ENCODE measurements at places on chromosomes 6 and 20. TPM values are rescaled to one million over a fixed set of nuclear protein-coding genes. Genes with fewer than 3 reads are reported as not detected.

GRCh38 chr20:56005389-56005715 lies at the start of gene CBLN4:
CBLN4 (minus strand) TSS chr20:56005519; CDS start chr20:56004171, 1,348 bp downstream.
- H3K27me3 ChIP-seq, result no peaks in the 10 kb centered on the region
- H3K36me3 ChIP-seq, result no peaks in the 10 kb centered on the region
- no peak within 1 kb of the TSS for H3K27ac ChIP-seq
- no peak for DNase-seq
- no peaks in the 10 kb centered on the region for H3K4me1 ChIP-seq

DNA sequence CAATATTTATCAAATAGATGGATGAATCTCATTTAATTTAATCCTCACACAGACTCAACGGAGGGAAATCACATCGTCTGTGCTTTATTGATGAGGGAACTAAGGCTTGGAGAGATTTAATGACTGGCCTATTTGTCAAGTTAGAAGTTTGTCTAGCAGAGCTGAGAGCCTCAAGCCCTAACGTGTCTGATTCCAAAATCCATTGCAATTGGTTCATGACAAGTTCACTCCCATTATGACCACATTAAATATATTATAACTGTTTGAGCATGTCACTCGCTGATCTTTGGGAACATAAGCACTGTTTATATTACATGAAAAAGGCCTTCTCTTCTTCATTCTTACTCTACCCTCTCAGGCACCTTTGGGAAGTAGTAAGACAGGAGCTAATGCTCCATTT lies 89.4 kb upstream of the SIRPA start:
- no peaks in the 10 kb centered on the region for H3K36me3 ChIP-seq
- no peaks in the 10 kb centered on the region for H3K27me3 ChIP-seq
- peaks cover 60% of the 10 kb centered on the region for H3K4me1 ChIP-seq
- no peak overlapping the region for H3K4me3 ChIP-seq

DNA sequence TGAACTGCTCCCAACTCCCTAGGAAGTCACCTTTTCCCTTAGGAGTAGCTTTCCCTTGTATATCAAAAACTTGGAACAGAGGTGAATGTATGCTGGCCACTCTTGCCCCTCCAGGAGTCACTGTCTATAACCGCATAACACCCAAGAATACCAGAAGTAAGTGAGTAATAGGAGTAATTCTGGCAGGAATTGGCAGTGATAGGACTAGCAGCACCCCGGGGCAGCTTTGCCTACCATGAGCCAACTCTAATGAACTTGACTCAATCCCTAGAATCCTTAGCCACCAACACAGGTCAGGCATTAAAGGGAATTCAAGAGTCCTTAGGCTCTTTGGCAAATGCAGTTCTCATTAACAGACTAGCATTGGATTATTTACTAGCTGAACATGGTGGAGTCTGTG lies 28.8 kb upstream of the CD164 start:
- no peaks in the 10 kb centered on the region for H3K27me3 ChIP-seq
- H3K36me3 ChIP-seq, result peaks cover 2% of the 10 kb centered on the region
- no peak overlapping the region for H3K27ac ChIP-seq

DNA sequence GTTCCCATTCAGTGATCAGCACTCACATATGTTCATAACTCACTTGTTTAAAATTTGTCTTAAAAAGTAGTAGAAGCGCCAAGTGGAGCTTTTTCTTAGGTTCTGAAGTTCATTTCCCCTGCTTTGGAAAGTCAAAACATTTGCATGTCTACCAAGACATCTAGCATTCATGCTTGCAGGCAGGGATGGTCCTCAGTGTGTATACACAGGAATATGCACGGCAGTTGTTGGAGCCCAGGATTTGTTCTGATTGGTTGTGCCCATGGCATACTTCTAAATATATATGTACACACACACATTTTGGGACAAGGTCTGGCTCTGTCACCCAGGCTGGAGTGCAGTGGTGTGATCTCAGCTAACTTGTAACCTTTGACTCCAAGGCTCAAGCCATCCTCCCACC lies 2.4 kb upstream of the GPX6 start:
- DNase-seq, result no peak
- H3K27me3 ChIP-seq, result peaks cover 38% of the 10 kb centered on the region
- H3K4me3 ChIP-seq, result no peak overlapping the region
- H3K27ac ChIP-seq, result no peak overlapping the region
- H3K4me1 ChIP-seq, result no peaks in the 10 kb centered on the region

DNA sequence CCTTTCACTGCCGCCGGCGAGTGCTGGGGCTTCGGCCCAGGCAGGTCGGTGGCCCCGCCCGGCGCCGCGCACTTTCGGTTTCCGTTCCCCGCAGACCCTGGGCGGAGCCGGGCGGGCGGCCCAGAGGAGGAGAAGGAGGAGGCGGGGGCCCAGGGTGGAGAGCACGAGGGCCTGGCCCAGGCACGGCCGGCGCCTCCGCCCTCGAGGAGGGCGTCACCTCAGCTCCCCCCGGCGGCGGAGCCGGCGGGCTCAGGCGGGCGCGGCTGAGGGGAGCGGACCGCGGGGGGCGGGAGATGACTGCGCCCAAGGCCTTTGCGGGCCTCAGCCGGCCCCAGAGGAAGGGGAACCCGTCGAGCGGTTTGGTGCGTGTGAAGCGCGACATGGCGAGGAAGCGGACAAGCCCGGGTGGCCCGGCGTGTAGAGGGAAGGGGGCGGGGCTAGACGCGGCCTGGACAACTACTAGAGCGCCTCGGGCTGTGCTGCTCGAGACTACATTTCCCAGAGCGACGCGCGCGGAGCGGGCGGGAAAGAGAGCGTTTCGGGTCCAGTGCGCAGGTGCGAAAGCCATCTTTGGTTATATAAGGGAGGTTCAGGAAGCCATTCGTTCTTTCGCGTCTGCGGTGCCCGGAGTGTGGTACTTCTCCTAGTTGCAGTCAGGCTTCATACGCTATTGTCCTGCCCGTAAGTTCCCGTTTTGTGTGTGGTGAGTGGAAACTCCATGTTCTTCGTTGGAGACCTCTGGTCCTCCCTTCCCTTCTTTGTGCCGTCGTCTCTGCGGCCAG lies at the start of gene ZNFX1:
TSS of gene ZNFX1 (minus strand) at position 22 of the 782 bp plus-strand sequence. CDS start 2,218 bp downstream, outside the sequence.
- no peaks in the 10 kb centered on the region for H3K27me3 ChIP-seq
- peaks cover 54% of the 10 kb centered on the region for H3K36me3 ChIP-seq
- peak within 1 kb of the TSS; percentile 99 for H3K4me3 ChIP-seq

- no peak overlapping the region for H3K27ac ChIP-seq
- DNase-seq, result no peak
- H3K4me1 ChIP-seq, result peaks cover 40% of the 10 kb centered on the region
- no peaks in the 10 kb centered on the region for H3K36me3 ChIP-seq
- no peaks in the 10 kb centered on the region for H3K27me3 ChIP-seq
Observed at GRCh38 chr6:81771097-81771496, 18.6 kb upstream of the TENT5A start.

- H3K4me1 ChIP-seq, result peaks cover under 1% of the 10 kb centered on the region
- no peaks in the 10 kb centered on the region for H3K27me3 ChIP-seq
- H3K4me3 ChIP-seq, result no peak overlapping the region
- H3K27ac ChIP-seq, result no peak overlapping the region
- no peak for DNase-seq
- H3K36me3 ChIP-seq, result no peaks in the 10 kb centered on the region
Observed at GRCh38 chr6:22590423-22590822, 21.1 kb downstream of the HDGFL1 start.

GRCh38 chr6:169862043-169862891 lies 110.8 kb downstream of the ERMARD start:
- no peak overlapping the region for H3K4me3 ChIP-seq
- no peak overlapping the region for H3K27ac ChIP-seq
- no peak for DNase-seq
- H3K36me3 ChIP-seq, result peaks cover 4% of the 10 kb centered on the region
- H3K4me1 ChIP-seq, result peaks cover 6% of the 10 kb centered on the region

DNA sequence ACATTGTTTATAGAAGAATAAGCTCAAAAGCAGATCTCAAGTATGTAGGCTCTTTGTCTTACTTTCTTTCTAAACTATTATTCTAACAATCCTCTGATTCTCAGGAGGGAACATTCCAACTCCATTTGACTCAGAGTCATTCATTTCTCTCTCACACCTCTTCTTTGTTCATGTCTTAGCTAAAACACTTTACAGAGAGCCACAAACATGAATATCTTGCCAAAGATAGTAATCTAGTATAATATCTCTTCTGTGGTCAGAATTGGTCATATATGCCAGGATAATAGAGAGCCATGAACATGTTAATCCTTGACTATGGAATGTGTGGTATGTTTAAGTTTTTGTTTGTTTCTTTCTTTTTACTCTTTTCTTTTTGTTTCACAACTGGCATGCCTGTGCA lies 456.0 kb upstream of the PTCHD4 start:
- DNase-seq, result no peak
- no peak overlapping the region for H3K27ac ChIP-seq
- no peaks in the 10 kb centered on the region for H3K27me3 ChIP-seq
- peaks cover 2% of the 10 kb centered on the region for H3K36me3 ChIP-seq
- H3K4me1 ChIP-seq, result peaks cover 8% of the 10 kb centered on the region
- no peak overlapping the region for H3K4me3 ChIP-seq

DNA sequence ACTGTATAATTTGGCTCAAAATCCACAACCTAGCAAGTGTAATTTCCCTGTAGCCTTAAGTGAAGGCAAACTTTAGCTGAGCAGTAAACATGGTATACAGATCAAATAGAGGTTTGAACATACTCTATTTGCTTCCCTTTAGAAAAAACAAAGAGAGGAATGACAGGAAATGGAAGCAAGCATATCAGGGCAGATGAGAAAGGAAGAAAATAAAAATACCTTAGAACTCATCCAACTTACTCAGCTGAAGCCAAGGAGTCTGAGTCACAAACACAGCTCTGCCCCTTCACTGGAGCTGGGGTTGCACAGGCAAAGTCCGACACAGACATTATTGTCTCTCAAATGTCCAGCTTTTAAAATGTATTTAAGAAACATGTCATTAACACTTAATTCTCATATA lies 379.9 kb upstream of the IRAK1BP1 start:
- no peak for DNase-seq
- no peaks in the 10 kb centered on the region for H3K36me3 ChIP-seq
- H3K27ac ChIP-seq, result no peak overlapping the region
- H3K4me1 ChIP-seq, result peaks cover 24% of the 10 kb centered on the region
- no peak overlapping the region for H3K4me3 ChIP-seq

DNA sequence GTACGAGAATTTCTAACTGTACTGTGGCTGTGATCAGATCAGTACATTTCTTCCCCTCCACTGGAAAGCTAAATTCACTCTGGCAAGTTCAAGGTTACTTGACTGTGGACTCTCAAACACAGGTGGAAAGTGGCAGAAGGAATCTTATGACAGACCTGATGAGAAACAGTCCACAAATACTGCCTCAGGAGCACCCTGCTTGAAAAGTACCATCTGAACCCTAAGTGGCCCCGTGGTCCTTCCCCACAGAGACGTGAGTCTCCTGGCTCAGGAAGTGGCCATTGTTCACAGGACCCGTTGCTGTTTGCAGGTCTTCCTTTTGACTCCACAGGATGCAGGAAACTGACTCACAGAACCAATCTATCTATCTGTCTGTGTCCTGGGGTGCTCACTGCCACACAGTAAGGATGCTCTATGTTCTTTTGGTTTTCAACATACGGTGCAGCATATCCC lies 47.5 kb upstream of the NHSL1 start:
- H3K27ac ChIP-seq, result peak overlapping the region; percentile 93
- no peak for DNase-seq
- no peak overlapping the region for H3K4me3 ChIP-seq
- no peaks in the 10 kb centered on the region for H3K27me3 ChIP-seq
- no peaks in the 10 kb centered on the region for H3K36me3 ChIP-seq
- peaks cover 45% of the 10 kb centered on the region for H3K4me1 ChIP-seq

DNA sequence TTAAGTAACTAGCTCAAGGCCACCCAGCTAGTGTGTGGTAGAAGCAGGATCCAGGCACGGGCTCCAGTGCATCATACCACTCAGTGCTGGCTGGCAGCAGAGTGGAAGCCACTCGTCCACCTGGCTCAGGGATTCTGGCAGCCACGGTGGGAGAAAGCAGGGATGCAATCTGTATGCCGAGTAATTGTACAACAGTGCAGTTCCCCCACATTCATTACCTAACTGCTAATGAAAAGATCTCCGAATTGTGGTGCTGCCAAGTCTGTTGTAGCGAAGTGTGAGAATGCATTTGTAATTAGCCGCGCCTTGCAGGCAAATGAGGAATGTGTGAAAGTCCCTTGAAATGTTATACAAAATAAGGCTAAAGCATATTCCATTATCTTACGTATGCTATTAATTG lies 29.0 kb downstream of the KCNG1 start:
- peaks cover 12% of the 10 kb centered on the region for H3K4me1 ChIP-seq
- H3K36me3 ChIP-seq, result no peaks in the 10 kb centered on the region
- H3K4me3 ChIP-seq, result no peak overlapping the region
- H3K27ac ChIP-seq, result no peak overlapping the region
- H3K27me3 ChIP-seq, result peaks cover 3% of the 10 kb centered on the region

DNA sequence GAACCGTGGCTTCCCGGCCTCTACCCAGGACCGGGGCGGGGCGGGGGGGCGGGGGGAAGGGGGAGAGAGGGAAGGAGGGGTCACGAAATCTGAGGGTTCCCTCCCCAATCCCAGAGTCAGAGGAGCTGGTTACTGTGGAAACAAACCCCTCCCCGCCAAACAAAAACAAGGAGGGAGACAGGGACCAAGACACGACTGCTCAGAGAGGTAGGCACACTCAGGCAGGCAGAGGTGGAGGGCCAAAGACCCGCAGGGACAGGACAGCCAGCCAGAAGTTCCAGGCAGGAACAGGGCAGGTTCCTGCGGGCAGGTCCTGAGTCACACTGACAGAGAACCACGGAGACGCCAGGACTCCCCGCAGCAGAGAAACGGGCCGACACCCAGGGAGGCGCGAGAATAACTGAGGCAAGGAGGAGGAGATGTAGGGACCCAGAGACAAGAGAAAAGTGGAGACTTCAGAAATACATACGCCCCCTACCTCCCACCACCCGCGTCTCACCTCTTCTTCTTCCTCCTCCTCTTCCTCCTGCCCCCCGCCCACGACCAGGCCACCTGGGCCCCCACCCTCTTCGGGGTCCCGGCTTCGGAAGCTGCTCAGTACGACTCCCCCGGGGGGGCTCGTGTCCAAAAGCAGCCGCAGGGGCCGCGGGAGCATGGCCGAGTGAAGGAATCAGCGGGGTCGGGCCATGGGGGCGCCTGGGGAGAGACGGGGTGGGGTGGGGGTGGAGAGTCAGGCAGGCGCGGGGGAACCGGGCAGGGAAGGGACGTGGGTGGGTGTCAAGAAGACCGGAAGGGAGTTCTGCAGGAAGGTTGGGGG lies 578 bp downstream of the RGL2 start:
- no peaks in the 10 kb centered on the region for H3K27me3 ChIP-seq
- peaks cover 7% of the 10 kb centered on the region for H3K36me3 ChIP-seq
- peaks cover 36% of the 10 kb centered on the region for H3K4me1 ChIP-seq
- H3K4me3 ChIP-seq, result peak overlapping the region; percentile 98

DNA sequence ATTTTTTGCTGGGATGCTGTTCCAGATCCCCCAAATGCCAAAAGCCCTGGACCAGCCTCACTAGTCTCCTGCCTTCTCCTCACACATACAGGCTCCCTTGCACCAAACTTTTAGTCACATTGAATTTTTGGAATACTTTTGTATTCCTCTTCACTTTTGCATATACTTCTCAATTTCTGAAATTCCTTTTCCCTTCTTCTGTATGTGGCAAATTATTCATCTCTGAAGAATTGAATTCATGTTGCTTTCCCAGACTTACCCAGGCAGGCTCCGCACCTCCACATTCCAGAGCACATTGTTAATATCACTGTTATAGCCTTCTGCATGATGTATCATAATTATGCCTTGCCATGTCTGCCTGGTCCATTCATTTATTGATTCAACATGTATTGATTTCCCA lies 255.3 kb upstream of the POU3F2 start:
- H3K27ac ChIP-seq, result peak overlapping the region; percentile 66
- no peaks in the 10 kb centered on the region for H3K36me3 ChIP-seq
- no peak for DNase-seq
- no peaks in the 10 kb centered on the region for H3K27me3 ChIP-seq
- peaks cover 51% of the 10 kb centered on the region for H3K4me1 ChIP-seq
- H3K4me3 ChIP-seq, result no peak overlapping the region

SPATA25 gene
- total RNA-seq, result 1.2 TPM

PRL gene
- total RNA-seq, result not detected

SIRPG gene
- total RNA-seq, result not detected

CPNE5 gene
- total RNA-seq, result not detected

RAB23 gene
- 69.7 TPM for total RNA-seq

PNPLA1 gene
- not detected for total RNA-seq

CLPSL1 gene
- not detected for total RNA-seq

STX11 gene
- total RNA-seq, result 1.6 TPM

FRK gene
- 1.1 TPM for total RNA-seq
